Activated CD4-positive, alpha-beta T cell treated with anti-CD3 and anti-CD28 coated beads, Interleukin-2, amount 10 ng/mL, durations not matched to agents 7 days and 5 days (primary cell): ENCODE measurements at places on chromosomes 2 and 18.

DNA sequence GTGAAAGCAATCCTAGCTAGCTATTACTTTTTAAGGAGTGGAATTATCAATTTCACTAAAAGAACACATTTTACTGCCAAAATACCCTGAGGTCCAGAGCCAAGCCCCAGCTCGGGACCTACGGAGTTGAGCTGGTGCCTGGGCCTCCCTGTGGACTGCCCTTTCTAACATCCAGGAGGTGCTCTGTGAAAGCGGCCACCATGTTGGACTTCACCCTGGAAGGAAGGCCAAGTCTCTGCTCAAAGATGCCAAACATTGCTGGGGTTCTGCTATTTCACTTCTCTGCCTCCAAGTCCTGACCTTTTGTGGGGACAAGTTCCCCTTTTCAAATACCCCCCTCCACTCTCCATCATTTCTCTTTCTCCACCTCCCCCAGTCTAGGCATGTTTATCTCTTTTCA lies 498.7 kb upstream of the RAB6C start:
- no peak for DNase-seq

DNA sequence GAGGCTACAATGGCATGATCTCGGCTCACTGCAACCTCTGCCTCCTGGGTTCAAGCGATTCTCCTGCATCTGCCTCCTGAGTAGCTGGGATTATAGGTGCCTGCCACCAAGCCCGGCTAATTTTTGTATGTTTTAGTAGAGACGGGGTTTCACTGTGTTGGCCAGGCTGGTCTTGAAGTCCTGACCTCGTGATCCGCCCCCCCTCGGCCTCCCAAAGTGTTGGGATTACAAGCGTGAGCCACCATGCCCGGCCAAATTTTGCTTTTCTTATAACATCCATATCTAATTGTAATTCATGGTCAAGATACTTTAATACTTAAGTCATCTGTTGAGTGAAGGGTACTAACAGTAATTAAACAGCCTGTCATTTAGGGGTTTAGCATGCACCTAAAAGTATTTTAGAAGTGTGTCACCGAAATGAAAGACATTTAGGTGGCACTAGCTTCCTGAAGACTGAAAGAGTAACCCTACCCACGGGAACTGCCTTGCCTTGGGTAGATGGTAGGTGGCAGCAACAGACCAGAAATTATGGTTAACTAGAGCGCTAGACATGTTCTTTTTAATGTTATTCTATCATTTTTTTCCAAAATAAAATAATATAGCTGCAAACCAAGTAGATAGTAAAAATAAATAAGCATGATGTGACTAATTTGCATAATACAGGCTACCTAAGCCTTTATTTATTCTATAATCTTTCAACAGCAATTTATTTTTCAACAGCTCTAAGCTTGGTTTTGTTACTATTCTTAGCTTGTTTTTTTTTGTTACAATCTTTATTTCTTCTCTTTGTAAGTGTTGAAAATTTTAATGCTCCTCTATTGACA lies 8.6 kb upstream of the ACYP2 start:
- DNase-seq: peak; percentile 65

GRCh38 chr2:67268797-67269196 lies 128.3 kb upstream of the ETAA1 start:
- no peak for DNase-seq

- no peak for DNase-seq
These were observed 431.2 kb upstream of the SALL3 start for GRCh38 chr18:78548261-78549058.

GRCh38 chr2:166592750-166593149 lies 98.7 kb upstream of the SCN7A start:
- no peak for DNase-seq

DNA sequence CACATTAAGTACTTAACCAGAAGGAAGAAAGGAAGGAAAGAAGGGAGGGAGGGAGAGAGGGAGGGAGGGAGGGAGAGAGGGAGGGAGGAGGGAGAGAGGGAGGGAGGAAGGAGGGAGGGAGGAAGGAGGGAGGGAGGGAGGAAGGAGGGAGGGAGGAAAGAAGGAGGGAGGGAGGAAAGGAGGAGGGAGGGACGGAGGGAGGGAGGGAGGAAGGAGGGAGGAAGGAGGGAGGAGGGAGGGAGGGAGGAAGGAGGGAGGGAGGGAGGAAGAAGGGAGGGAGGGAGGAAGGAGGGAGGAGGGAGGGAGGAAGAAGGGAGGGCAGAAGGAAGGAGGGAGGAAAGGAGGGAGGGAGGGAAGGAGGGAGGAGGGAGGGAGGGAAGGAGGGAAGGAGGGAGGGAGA lies 363.3 kb downstream of the MBD2 start:
- no peak for DNase-seq

DNA sequence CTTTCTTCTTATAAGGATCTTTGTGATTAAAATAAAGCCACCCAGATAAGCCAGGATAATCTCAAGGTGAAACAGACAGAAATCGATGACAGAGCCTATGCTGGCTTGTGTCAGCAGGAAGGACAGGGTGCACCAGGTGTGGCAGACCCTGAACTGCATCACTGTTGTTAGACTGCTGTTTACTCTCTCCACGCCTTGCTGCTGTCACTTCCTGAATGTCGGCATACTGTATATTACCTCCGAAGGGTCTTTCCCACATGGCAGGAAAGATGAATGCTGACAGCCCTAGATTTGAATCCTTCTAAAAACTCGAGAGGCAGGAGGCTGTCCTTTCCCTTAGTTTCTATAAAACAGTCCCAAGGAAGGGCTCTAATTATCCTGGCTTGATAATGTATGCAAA lies 18.9 kb upstream of the TMEM163 start:
- DNase-seq: no peak

DNA sequence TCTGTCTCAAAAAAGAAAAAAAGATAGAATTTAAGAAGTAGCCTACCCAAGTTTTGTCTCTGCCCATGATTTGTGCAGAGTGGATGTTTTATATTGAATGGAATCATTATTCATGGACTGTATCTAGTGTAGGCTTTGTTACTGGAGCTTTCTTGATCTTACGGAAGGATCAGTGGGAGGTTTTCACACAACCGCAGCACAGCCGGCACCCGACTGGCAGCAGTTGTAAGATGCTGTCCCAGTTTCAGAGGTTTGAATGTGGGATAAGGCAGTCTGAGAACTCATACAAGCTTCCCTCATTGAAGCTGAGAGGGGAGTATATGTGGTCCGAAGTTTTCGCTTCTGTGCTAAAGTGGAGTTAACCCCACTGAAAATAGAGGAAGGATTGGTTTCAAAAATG lies 19.7 kb upstream of the SAG start:
- DNase-seq: no peak

DNA sequence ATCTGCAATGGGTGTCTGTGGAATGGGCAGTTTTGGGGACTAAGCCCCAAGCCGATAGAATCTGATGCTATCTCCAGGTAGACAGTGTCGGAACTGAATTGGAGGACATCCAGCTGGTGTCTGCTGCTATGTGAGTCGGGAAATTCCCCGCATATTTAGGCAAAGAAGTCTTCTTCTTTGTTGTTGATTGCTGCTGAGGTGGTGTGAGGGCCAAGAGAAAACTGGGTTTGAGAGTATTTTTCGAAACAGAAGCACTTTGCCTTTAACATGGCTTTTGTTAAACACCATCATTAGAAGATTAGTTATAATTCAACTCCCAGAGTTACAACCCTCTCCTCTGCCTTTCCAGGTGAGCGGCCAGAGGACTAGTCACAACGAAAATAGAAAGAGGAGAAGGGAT lies 49.4 kb upstream of the ACTR3 start:
- no peak for DNase-seq

DNA sequence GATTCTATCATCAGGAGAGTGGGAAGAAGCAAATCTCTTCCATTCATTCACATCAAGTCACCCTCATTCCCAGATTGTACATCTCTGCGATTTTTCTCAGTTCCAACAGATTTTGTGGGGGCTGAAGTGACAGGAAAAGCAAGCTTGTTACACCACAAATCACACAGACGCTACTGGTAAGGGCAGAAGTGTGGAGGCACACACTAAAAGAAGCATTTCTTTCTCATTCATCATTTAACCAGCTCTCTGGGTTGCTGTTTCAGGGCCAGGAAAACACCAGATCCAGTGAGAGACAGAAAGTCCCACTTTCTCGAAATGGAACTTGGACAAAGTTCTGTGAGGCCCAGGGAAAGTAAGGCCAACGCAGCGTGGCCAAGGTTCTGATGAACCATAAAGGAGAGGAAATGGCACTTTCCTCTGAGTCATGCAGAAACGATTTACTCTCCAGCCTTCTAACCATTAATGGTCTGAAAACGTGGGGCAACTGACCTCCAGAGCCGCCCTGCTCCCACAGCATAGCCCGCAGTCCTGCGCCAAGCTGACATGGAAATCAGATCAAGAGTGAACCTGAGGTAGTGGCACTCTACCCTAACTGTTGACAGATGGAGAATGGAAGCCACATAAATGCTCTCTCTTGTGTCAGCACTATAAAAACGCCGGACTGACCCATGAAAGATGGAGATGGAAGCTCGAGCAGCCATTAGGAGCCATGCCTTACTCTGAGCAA lies 191.0 kb downstream of the C1D start:
- DNase-seq: no peak

DNA sequence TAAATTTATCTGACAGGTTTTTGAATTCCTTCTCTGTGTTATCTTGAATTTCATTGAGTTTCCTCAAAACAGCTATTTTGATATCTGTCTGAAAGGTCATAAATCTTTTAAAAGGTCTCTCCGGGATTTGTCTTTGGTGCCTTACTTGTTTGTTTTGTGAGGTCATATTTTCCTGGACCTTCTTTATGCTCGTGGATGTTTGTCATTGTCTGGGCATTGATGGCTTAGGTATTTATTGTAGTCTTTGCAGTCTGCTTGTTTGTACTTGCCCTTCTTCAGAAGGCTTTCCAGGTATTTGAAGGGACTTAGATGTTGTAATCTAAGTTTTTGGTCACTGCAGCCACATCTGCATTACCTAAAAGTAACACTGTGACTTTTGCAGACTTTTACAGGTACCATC lies 355.2 kb downstream of the PARD3B start:
- no peak for DNase-seq

GRCh38 chr2:171244970-171245782 lies 84.5 kb upstream of the TLK1 start:
- no peak for DNase-seq
